ENCODE measurements at places on chromosomes 1 and 21.

GRCh38 chr1:28147264-28148094 lies 29.0 kb downstream of the PTAFR start:
- no peak for DNase-seq

- DNase-seq: no peak
These were observed 123.0 kb downstream of the TIAM1 start for GRCh38 chr21:31221043-31221442.

DNA sequence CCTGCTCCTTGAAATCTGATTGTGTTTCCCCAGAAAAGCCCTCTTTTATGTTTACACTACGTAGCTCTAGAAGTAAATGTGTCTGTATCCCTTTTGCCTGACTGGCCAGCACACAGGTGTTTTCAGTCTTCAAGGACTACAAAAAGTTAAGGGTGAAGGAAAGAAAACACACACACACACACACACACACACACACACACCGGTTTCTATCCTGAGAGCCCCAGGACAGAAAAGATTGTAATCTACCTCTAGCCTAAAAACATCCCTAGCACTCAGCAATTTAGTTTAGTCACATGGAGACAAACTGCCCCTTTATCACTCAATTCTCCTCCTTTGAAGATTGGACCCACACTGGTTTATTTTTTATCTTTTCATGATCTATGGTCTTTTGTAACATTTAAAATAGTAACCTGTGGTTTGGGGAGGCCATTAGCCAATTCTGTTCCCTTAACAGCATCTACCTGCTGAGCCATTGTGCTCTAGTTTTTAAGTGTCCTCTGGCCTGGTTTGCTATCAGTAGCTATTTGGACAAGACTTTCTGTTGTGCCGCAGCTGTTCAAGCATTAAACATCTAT lies 15.8 kb upstream of the TRIM45 start:
- no peak for DNase-seq

DNA sequence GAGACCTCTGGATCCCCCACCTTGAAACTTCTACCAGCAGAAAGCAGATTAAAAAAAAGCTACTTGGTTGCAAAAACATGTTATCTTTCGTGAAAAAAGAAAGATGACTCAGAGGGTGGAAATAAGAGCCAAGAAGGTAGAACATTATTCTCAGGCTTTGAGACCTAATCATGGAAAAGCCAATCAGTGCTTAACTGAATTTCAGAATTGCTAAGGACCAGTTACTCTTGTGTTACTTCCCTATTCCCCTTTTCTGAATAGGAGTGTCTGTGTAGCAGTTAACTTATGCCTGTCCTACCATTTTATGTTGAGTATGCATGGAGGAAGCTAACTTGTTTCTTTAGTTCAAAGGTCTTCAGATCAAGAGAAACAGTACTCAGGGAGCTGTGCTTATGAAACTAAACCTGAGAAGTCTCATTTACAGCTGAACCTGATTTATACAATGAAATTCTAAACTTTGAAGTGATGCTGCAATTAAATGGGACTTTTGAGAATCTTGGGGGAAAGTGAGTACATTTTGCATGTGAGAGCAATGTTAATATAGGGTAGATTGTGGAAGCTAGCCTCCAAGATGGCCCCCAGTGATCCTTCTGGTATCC lies 15.1 kb upstream of the FOXD3 start:
- DNase-seq: no peak

DNA sequence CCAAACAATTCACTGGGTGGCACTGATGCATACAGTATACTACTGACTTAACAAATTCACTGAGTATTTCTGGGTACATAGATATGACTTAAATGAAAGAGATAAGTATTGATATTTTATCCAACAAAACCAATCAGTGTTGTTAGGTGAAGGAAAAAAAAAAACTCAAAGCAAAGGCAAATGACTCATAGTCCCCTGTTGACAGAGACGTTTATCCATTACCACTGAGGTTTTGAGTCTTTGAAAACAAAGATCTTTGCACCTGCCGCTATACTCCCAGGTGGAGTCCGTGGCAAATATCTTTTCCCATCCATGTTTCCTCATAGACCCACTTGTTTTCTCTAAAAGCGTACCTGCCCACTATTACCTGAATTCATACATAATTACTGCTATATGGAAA lies 18.4 kb downstream of the DYNLT5 start:
- no peak for DNase-seq

- DNase-seq: no peak
These were observed 51.3 kb upstream of the ATP1A1 start for GRCh38 chr1:116321766-116322175.

- DNase-seq: no peak
These were observed 2.5 kb downstream of the PKP1 start for GRCh38 chr1:201285846-201286245.

DNA sequence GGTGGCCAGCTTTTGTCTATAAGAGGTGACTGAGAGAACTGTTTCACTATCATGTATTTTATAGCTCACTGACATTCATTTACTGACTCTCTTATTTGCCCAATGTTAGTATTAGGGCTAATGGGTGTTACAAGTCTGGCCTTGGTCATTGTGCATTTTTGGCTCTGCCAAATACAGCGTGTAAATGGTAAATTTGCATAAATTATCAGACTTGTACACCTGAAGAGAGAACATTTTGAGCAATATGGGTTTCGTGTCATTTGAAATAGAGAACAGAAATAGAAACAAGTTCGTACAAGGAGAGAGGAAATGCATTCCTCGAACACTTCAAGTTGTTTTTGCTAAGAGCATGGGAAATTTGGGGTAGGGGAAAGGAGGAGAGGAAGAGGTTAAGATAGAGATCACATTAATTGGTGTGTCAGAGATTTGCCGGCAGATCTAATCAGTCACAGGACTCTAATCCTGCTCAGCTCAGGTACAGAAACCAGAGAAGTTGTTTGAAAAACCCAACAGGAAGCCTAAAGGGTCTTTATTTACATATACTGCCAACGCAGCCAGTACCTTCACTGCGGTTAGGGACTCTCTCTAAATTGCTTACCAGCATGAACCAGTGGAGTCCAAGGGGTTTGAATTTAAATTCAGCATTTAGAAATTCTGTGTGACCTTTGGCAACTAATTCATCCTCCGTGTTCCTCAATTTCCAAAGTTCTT lies 261.5 kb downstream of the GPATCH2 start:
- no peak for DNase-seq

DNA sequence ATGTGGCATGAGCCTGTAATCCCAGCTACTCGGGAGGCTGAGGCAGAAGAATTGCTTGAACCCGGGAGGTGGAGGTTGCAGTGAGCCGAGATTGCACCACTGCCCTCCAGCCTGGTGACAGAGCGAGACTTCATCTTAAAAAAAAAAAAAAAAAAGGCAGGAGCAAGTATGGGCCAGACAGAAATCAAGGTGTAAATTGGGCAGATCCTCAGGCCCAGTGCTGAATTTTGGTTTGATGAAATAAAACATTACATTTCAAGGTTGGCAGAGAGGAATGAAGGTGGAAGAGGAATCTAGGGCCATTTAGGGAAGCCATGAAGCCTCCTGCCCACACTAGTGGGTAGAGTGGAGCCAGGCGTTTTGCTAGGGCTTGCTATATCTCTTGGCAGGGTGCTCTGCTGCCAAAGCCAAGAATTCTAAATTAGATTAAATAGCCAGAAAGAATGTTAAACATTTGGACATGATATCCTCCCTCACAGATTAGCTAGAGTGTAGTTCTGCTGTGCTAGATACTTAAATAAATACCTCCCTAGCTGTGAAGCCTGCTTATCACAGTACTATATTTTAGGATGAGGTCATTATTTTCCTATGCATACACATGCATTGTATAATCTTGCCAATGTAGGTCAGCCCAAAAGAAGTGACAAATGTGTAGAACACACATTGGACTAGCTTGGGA lies 16.6 kb upstream of the LGALS8 start:
- DNase-seq: no peak

DNA sequence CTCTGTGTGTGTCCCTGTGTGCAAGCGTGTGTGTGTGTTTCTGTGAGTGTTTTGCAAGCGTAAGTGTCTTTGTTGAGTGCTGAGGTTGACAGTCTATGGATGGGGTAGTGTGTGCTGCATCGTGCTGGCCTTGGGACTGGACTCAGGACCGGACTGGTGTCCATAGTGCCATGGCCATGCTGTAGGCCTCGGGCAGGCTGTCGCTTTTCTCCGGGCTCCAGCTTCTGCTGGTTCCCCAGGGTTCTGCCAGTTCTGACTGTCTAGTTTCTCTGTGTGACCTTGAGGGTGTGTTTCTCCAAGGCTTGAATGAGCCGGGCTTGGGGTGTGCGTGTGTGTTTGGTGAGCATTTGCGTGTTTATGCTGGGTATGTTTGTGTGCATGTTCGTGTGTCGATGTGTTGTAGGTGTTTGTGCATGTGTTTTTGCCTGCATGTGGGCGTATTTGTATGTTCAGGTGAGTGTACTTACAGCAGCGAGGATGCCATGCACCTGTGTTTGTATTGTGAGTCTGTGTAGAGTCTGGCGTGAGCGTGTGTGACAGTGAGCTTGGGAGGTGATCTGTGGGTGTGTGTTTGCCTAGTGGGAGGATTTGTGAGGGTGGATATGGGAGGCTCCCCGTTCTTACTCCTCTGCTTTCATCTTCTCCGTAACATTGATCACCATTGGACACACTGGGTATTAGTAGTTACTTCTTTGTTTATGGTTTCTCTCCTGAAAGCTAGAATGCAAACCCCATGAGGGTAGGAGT lies 51.7 kb upstream of the POU3F1 start:
- DNase-seq: no peak

DNA sequence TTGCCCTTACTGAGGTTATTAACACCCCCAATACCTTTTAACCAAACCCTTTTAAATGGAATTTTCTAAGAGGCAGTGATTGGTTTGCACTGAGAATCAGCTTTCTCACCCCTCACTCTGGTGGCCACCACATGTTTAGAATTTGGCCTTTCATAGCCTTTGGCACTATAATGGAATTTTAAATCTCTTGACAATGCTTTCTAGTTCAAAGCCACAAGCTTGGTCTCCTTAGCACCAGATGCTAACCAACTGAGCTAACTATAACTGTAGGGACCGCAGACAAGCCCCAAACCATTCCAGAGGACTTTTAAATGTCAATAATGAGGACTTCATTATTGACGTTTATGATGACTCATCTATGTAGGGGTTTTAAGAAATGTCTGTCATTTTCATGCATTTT lies 238.7 kb upstream of the SNX7 start:
- no peak for DNase-seq

All from NCI-H187 treated with DMSO at 0.1 percent for 48 hours (cell line).